CD4-positive, CD25-positive, alpha-beta regulatory T cell (primary cell): ENCODE measurements at places on chromosomes 12 and 14. TPM values are rescaled to one million over a fixed set of nuclear protein-coding genes. Genes with fewer than 3 reads are reported as not detected.
A peak's percentile ranks its signal among the peaks of the same experiment; 100 is the strongest.

GRCh38 chr14:28571636-28572035 lies 195.0 kb upstream of the FOXG1 start:
- no peaks in the 10 kb centered on the region for H3K4me1 ChIP-seq
- H3K36me3 ChIP-seq = no peaks in the 10 kb centered on the region
- no peak overlapping the region for H3K27ac ChIP-seq

GRCh38 chr12:50934981-50935807 lies 17.1 kb upstream of the HIGD1C start:
- H3K27me3 ChIP-seq = no peaks in the 10 kb centered on the region
- no peaks in the 10 kb centered on the region for H3K4me1 ChIP-seq
- no peak overlapping the region for H3K27ac ChIP-seq
- H3K36me3 ChIP-seq = peaks cover 2% of the 10 kb centered on the region
- no peak for DNase-seq
- H3K4me3 ChIP-seq = no peak overlapping the region

- H3K27ac ChIP-seq = no peak overlapping the region
- H3K36me3 ChIP-seq = no peaks in the 10 kb centered on the region
- H3K4me3 ChIP-seq = no peak overlapping the region
- H3K27me3 ChIP-seq = no peaks in the 10 kb centered on the region
- no peaks in the 10 kb centered on the region for H3K4me1 ChIP-seq
These were observed 6.8 kb upstream of the PPP1R13B start for GRCh38 chr14:103854017-103854808.

BATF gene
- 50.7 TPM for total RNA-seq

DNA sequence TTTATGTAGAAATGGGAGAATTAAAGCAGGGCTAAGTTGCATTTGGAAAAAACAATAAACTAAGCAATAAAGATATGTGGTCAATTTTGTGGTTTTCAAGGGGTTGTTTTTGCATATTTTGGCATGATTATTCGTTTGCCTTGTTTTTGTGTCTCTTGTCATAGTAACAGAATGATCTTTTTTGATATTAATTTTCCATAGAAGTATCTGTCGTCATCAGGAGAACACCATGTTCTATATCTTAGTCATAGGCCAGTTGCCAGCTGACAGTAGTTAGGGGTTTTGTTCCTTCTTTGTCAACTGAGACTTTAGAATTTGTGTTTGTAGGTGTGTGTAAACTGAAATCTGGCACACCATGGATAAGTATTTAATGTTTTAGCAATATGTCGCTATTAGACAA lies 1354.8 kb downstream of the LRFN5 start:
- H3K27me3 ChIP-seq = no peaks in the 10 kb centered on the region
- H3K4me1 ChIP-seq = no peaks in the 10 kb centered on the region
- no peak for DNase-seq
- H3K36me3 ChIP-seq = no peaks in the 10 kb centered on the region

DNA sequence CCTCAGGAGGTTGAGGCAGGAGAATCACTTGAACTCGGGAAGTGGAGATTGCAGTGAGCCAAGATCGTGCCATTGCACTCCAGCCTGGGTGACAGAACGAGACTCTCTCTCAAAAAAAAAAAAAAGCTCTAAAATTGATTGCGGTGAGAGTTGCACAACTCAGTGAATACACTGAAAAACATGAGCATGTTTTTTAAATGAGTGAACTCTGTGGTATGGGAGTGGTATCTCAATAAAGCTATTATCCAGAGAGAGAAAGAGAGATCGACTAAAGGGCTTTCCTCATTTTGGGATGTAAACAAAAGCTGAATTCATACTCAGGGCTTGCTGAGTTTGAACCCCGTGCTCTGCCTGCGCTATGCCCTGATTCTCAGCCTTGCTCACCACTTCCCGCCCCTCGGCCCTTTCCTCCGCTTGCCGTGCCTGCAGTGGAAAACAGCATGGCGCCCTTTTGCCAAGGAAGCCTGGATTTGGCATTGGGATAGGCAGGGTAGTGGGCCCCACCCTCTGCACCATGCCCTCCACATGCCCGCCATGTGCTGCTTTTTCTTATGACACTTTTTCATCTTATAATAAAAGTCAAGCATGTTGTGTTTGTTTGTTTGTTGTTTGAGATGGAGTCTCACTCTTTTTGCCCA lies 102.5 kb downstream of the LGMN start:
- peaks cover 44% of the 10 kb centered on the region for H3K4me1 ChIP-seq
- no peak overlapping the region for H3K27ac ChIP-seq
- no peaks in the 10 kb centered on the region for H3K36me3 ChIP-seq
- no peak for DNase-seq
- H3K4me3 ChIP-seq = no peak overlapping the region

GRCh38 chr12:118645219-118645618 lies 268.9 kb downstream of the SUDS3 start:
- no peaks in the 10 kb centered on the region for H3K36me3 ChIP-seq
- no peak overlapping the region for H3K4me3 ChIP-seq
- H3K27ac ChIP-seq = no peak overlapping the region
- no peaks in the 10 kb centered on the region for H3K27me3 ChIP-seq
- no peaks in the 10 kb centered on the region for H3K4me1 ChIP-seq
- peak; percentile 2 for DNase-seq

DNA sequence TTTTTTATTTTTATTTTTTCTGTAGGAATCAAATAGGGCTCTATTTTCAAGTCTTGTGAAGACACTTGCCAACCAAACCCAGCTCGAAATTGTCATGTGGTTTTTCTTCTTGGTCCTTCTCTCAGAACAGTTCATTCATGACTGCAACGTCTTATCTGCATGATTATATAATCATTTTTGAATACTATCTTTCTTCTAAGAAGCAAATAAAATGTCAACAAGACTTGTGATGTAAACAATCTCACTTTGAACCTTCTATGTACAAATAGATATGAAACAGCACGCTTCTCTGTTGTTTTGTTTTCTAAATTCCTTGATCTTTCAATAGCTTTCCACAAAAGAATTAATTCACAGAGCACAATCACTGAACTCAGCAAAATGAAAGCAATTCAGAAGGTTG lies 320.7 kb downstream of the SOX5 start:
- H3K4me3 ChIP-seq = no peak overlapping the region
- H3K27ac ChIP-seq = no peak overlapping the region
- H3K27me3 ChIP-seq = no peaks in the 10 kb centered on the region

DNA sequence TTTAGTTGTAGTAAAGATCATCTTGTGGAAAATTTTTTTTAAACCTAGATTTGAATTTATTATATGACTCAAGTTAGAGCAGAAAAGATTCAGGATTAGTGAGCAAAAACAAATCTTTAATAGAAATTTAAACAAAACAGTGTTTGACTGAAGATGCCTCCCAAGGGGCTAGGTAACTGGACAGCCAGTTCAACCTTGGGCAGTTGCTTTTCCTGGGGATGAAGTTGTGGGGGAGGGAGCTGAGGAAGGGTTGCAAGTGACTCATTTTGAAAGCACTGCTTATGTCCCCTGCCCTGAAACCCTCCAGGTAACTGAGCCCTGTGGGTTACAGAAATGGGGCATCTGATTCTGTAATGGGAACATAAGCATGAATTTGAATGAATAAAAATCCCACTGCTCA lies 13.1 kb downstream of the CFAP54 start:
- peak overlapping the region; percentile 30 for H3K27ac ChIP-seq
- peak; percentile 55 for DNase-seq
- no peaks in the 10 kb centered on the region for H3K27me3 ChIP-seq
- no peak overlapping the region for H3K4me3 ChIP-seq
- H3K4me1 ChIP-seq = peaks cover 30% of the 10 kb centered on the region

RIPK3 gene
- 41.2 TPM for total RNA-seq

ANP32D gene
- total RNA-seq = not detected

DNA sequence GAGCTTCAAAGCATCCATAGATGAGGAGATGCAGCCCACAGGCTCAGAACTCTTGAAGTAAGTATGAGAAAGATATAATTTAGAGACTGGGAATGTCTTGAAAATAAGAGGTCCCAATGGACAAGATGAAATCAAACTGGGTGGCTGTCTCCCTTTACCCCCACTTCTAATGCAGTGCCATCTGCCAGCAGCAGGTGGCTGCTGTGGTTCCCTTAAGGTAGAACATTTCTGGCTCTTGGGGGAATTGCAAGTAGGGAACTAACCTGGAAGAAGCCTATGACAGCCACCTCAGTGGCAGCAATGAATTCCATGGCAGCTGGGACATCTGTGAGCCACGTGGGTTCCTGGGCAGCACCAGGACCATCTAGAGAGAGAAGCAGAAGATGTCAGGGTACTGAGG lies 648 bp downstream of the ERP27 start:
- H3K4me3 ChIP-seq = no peak overlapping the region
- peaks cover 30% of the 10 kb centered on the region for H3K4me1 ChIP-seq
- peaks cover 71% of the 10 kb centered on the region for H3K36me3 ChIP-seq
- H3K27ac ChIP-seq = peak overlapping the region; percentile 50
- no peaks in the 10 kb centered on the region for H3K27me3 ChIP-seq

- no peak overlapping the region for H3K27ac ChIP-seq
- no peaks in the 10 kb centered on the region for H3K4me1 ChIP-seq
- no peaks in the 10 kb centered on the region for H3K36me3 ChIP-seq
- no peak overlapping the region for H3K4me3 ChIP-seq
- no peaks in the 10 kb centered on the region for H3K27me3 ChIP-seq
These were observed 351.1 kb upstream of the FLRT2 start for GRCh38 chr14:85178864-85179263.

GRCh38 chr12:76226397-76226796 lies 121.8 kb downstream of the BBS10 start:
- no peak overlapping the region for H3K27ac ChIP-seq
- H3K4me1 ChIP-seq = no peaks in the 10 kb centered on the region
- no peaks in the 10 kb centered on the region for H3K27me3 ChIP-seq
- no peaks in the 10 kb centered on the region for H3K36me3 ChIP-seq
- H3K4me3 ChIP-seq = no peak overlapping the region

GRCh38 chr14:55198749-55199148 lies 7.4 kb upstream of the DLGAP5 start:
- H3K36me3 ChIP-seq = no peaks in the 10 kb centered on the region
- H3K4me3 ChIP-seq = no peak overlapping the region
- H3K4me1 ChIP-seq = no peaks in the 10 kb centered on the region
- H3K27ac ChIP-seq = no peak overlapping the region
- DNase-seq = no peak
- peaks cover 9% of the 10 kb centered on the region for H3K27me3 ChIP-seq
